ENCODE measurements at places on chromosomes 5 and 9. TPM values are rescaled to one million over a fixed set of nuclear protein-coding genes. Genes with fewer than 3 reads are reported as not detected.

DNA sequence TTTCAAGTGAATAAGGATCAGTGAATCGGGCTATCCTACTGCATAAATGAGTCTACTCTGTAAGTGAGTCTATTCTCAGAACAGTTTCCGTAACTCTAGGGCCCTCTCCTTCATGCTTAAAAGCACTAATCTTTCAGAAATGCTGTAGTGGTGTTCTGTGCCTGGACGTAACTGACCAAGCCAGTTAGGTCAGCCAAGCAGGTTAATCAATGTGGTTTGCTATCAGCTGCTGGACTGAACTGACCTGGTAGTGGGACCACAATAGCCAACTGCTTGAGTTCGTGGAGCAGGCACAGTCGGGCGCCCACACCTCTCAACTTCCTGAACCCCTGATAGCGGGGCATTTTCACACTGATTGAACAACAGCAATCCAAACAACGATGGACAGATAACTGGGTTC is 6.8 kb downstream of the SLC1A3 start:
- no peak for DNase-seq

DNA sequence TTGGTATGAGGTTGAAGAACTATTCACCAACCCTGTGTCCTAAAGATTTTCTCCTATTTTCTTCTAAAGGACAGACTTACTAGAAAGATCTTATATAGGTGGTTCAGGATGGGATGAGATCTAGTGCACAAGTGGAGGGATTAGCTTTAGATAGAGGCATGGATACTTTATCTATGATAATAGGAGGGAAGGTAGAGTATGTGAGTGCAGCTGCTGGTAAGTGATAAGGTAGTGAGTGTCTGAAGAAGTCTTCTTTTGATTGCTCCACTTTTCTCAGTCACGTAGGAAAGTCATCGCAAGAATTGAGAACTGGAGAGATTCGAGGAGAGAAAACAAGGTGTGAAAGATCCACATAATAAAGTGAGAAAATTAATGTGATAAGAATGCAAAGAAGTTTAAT is 6.0 kb upstream of the NDUFS4 start:
- no peak for DNase-seq

- no peak for DNase-seq
These were observed 1.5 kb upstream of the RNF180 start for GRCh38 chr5:64164166-64164565.

- DNase-seq = no peak
These were observed 57.3 kb downstream of the ARSB start for GRCh38 chr5:78927657-78928282.

GRCh38 chr5:119333421-119333851 is 22.4 kb upstream of the TNFAIP8 start:
- no peak for DNase-seq

DNA sequence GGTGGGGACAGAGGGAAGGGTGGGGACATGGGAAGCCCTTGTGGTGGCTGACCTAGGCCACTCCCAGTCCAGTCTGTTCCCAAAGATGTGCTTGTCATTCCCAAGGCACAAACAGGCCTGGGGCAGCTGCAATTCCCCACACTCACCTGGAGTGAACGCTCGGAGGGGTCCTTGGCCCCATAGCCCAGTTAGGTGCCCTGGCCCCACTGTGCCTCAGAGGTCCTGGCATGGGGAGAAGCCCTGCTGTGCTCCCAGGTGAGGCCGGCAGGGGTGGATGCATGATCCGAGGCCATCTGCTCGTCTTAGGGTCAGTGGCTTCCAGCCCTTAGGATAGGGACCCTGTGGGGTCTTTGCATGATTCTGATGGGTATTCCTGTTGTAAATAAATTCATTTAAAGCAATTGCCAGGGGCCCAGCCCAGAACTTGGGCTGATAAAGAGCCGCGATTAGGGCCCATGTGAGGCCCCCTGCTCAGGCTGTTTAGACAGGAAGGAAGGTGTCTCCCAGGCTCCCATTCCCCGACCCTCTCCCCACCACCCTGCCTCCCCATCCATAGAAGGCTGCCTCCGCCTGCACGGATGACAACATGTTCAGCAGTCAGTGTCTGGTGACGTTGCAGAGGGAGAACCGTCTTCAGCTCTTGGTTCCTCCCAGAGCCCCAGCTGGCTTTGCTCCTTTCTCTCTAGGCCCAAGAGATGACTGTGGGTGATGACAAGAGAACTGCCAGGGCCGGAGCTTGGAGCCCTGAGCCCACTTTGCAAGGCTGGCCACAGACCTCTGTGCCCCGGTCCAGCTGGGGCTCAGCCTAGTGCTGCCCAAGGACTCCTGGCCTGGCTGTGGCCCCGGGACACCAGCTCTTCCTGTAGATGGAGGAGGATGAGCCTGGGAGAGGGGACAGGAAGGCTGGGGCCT is 28.4 kb upstream of the IRX4 start:
- no peak for DNase-seq

GRCh38 chr5:9156282-9156681 is 389.6 kb downstream of the SEMA5A start:
- peak; percentile 33 for DNase-seq

DNA sequence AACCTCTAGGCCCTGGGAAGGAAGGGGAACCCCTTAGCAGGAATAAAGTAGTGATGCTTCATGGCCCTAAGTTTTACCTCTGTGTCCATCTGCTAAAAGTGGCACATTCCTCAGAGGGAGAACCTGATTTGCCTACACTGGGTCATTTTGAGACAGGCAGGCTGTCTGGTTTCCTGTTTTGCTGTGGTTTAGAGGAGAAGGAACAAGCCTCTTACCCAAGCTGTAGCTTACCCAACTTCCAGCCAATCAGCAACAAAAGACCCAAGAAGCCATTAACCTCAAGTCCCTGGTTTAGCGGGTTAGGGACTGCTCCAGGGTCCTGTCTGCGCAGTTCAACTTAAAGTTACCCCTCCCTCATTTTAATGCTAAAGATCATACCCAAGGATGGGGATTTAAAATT is 411.0 kb downstream of the MAT2B start:
- peak; percentile 26 for DNase-seq

- peak; percentile 54 for DNase-seq
These were observed 204.3 kb downstream of the PIK3R1 start for GRCh38 chr5:68419637-68420452.

GRCh38 chr9:122116040-122116439 is 22.9 kb upstream of the TTLL11 start:
- no peak for DNase-seq

GRCh38 chr5:143471041-143471509 is 67.6 kb upstream of the NR3C1 start:
- DNase-seq = no peak

- peak; percentile 55 for DNase-seq
These were observed 30.7 kb downstream of the EXOC3 start for GRCh38 chr5:473551-474192.

- DNase-seq = peak; percentile 62
These were observed 80.4 kb upstream of the ADAMTSL1 start for GRCh38 chr9:18393340-18394130.

- DNase-seq = no peak
These were observed 67.8 kb upstream of the GARNL3 start for GRCh38 chr9:127196826-127197145.

GRCh38 chr9:33185858-33186257 is 18.7 kb upstream of the B4GALT1 start:
- DNase-seq = no peak

- peak; percentile 6 for DNase-seq
These were observed 591.6 kb upstream of the SGCD start for GRCh38 chr5:155735388-155735787.

GRCh38 chr5:127210042-127210441 is 80.6 kb upstream of the MEGF10 start:
- DNase-seq = peak; percentile 34

DNA sequence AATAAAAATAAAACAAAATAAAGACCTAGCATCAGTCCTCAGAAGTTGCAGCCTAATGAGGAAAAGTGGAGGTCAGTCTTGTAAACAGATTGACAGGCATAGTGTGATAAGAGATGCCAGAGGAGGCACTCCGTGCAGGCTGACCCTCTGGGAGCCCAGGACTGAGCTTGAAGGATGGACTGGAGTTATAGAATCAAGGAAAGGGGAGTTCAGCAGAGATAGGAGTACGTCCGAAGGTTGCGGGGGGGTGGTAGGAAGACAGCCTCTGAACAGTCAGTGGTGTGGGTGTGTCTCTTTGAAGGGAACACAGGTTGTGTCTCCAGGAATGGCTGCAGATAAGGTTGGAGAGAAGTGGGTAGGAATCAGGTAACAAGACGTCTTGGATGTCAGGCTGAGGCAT is 126.1 kb upstream of the CPEB4 start:
- DNase-seq = no peak

GRCh38 chr9:75231167-75231566 is 142.9 kb downstream of the OSTF1 start:
- no peak for DNase-seq

GRCh38 chr5:109045710-109046109 is 298.0 kb downstream of the FER start:
- DNase-seq = no peak

DNA sequence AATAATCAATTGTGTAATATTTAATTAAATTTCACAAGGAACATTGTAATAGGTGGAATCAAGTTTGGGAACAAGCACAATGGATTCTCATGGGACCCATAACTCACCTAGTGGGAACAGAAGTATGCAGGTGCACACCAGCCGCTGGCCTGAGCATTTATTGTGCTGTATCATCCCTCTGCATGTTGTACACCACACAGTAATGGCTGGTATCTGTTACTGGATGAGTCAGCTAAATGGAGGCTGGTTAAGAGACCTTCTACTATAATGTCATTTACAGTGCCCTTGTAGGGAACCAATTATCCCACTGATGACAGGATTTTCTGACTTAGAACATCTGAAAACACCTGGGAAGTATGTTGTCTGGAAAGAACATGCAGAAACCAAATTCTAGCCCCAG is 3.2 kb upstream of the MAP3K1 start:
- DNase-seq = no peak

DNA sequence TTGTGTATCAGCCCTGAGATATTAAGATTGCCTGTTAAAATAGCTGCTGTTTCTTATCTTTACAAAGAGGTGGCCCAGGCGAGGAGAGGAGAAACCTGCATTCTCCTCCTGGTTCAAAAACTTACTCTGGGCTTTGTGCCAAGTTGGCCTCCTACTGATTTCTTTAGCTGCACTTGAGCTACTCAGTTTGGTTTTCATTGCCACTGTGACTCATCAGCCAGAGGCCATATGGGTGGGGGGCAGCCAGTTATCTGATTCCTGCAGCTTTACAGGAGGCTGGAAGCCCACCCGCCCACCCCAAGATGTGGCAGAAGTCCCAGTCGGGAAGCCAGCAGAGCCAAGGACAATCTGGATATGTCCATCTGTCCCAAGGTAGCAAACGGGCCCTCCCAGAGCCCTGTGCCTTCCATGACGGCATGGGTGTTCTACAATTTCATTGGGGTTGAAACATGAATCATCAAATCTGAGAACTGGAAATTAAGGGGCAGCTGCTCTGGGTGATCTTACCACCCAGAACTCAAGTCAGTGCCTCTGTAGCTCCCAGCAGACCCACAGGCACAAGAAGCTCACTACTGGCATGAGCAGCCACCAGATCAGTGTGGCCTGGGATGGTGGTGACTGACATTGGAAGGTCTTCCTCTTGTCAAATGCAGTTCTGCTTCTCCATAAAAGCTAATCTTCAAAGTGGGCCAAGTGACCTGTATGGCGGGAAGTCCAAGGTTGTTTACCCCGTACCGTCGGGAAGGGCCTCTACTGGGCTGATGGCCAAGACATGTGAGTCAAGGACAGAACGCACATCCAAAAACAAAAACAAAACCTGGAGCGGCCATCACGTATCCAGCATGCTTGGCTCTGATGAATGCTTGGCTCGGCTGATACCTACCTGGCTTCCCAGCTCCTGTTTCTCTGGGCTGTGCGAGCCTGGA is 15.6 kb downstream of the FCN2 start:
- DNase-seq = peak; percentile 85

DNA sequence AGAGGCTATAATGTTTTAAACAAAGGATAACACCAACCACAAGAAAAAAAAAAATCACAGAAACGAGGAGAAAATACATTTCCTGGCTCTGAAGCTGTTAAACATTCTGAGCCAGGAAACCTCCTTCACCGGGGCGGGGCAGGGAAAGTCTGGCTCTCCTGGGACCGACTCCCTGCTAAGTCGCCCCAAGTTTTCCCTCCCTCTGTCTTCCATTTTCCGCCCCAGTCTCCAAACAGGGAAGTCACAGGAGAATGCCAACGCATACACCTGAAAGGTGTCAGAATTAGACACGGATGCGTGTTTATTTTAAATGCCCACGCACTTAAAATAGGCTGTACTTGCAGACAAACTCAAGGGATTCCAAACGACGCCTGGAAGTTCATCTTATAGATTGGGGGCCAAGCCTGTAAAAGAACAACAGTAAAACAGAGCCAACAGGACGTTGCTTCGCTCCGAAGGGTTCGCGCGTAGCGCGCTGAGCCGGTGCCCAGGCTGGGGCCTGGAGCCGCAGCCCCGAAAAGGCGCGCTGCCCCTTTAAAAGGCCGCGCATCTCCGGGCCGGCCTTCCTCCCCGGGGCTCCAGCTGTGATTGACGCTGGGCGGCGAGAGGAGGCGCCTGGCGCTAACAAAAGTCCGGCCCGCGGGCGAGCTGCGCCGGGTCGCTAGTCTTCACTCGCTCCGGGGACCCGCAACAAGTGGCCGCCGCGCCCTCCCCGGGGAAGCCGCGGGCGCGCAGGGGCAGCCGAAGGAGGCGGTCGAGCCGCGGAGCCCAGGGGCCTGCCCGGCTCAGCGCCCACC is at the start of gene FBXL7:
TSS of gene FBXL7 (plus strand) at position 653 of the 797 bp plus-strand sequence.
- peak; percentile 95 for DNase-seq

GRCh38 chr9:35599763-35600604 is 5.1 kb upstream of the TESK1 start:
- DNase-seq = no peak

- no peak for DNase-seq
These were observed 29.8 kb upstream of the ZFR start for GRCh38 chr5:32474209-32474854.

GRCh38 chr5:175706499-175706898 is 48.6 kb downstream of the HRH2 start:
- DNase-seq = no peak

DNA sequence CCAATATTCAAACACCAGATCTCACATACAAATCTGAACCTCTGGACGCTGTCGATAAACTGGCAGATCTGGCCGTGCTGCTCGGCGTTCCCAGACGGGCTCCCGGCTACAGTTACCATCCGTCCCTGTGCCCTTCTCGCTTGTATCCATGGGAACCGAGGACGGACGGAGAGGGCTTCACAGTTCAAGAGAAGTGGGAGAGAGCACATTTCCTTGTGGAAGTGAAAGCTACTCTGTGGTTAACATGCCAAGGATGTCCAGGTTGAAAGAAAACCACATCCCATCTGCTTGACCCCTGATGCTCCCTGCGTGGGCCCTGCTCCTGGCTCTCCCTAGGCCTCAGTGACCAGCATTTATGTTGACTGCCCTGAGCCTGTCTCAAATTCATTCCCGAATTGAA is 6.3 kb upstream of the DBN1 start:
- DNase-seq = peak; percentile 60

- DNase-seq = no peak
These were observed 267.2 kb downstream of the MAT2B start for GRCh38 chr5:163772644-163773043.

SOHLH1 gene
- total RNA-seq = not detected

C5orf46 gene
- not detected for total RNA-seq

ARHGEF28 gene
- 4.7 TPM for total RNA-seq

TSSK1B gene
- total RNA-seq = not detected

SLC45A2 gene
- total RNA-seq = 0.09 TPM

QRFP gene
- total RNA-seq = not detected

TAF11L5 gene
- not detected for total RNA-seq

ISL1 gene
- total RNA-seq = 0.09 TPM

PCDHA9 gene
- 0.04 TPM for total RNA-seq

INSL4 gene
- not detected for total RNA-seq

All from muscle of leg (tissue), 16 donors.